ENCODE measurements at places on chromosomes 7 and 10. TPM values are rescaled to one million over a fixed set of nuclear protein-coding genes. Genes with fewer than 3 reads are reported as not detected.
A peak's percentile ranks its signal among the peaks of the same experiment; 100 is the strongest.

Gene NPFFR1
- not detected for polyA plus RNA-seq

DNA sequence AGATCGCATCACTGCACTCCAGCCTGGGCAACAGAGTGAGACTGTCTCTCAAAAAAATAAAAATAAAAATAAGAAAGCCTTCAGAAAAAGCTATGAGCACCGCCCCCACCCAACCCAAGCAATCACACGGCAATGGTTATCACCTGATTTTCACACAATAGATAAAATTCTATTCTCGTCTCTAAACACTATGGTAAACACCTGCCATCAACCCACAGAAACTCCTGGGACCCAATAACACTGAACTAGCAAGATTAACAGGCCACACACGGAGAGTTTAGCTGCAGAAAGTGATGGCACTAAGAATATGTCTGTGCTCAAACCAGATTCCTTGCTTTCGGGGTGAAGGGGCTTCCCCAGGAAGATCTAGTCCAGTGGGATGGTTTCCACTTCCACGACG, 173.8 kb downstream of the DIP2C start:
- DNase-seq, result peak; percentile 21

DNA sequence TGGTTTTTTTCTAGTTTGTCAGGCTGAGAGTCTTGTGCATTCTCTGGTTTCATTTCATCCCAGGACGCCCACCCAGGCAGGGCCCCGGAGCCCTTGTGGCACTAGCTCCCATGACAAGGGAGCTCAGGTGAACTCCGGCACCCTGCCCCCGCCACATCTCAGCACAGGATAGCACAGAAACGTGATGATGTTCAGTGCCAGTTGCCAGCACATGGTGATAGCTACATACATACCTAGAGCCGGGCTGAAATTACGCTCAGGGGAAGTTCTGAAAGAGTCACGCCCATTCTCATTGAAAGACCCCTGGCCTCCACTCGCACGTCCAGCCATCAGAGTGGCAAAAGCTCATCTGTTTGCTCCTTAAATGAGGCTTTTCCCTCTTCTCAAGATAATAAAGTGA, 273.7 kb downstream of the PTPRN2 start:
- DNase-seq, result no peak

DNA sequence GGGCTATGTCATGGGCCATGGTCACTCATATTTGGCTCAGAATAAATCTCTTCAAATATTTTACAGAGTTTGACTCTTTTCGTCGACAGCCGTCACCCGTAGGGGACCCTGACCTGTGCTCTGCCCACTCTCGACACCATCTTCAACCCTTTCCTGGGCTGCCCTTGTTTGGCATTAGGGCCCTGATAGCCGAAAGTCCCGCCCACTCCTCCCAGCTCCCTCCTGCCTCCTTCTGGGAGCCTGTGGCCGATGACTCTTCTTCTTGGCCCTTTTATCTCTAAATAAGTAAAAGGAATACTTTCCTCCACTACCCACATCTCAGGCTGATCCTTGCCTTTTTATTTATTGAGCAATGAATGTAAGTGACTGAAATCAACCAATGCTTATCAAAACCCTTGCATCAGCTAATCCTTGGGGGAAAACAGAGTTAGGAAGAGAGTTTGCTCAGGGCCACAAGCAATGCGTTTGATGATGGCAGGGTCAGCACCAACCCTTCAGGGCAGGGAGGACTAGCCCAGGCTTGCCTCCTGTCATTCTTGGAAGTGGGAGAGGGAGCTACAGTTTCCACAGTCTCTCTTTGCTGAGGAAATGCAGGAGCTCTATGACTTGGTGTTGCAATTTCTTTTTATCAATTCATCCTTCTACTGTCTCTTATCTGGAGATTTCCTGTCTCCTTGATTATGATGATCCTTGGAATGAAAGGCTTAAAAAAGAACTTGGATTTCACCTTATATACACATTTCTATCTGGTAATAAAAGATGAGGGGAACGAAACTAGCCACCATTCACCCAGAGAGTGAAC, 218.2 kb upstream of the PODXL start:
- no peak for DNase-seq

All from kidney (tissue), 22 donors.